GF-D8 (cell line): ENCODE measurements at places on chromosomes 5 and 9.

DNA sequence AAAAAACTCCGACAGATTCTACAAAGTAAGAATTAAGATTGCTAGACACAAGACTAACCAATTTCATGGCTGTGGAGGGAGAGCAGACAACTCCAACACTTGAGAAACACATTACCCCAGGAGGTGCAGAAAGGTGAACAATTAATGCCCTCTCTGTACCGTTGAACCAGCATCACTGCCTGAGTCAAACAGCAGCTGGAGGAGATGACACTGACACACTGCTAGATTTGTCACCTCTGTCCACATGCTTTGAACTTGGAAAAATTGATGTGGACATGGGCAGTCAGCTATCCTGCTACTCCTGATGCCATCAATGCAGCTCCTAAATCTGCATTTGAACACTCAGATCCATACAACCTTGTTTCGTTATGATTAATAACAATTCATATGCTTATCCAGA is 51.7 kb downstream of the GPBP1 start:
- DNase-seq: no peak

DNA sequence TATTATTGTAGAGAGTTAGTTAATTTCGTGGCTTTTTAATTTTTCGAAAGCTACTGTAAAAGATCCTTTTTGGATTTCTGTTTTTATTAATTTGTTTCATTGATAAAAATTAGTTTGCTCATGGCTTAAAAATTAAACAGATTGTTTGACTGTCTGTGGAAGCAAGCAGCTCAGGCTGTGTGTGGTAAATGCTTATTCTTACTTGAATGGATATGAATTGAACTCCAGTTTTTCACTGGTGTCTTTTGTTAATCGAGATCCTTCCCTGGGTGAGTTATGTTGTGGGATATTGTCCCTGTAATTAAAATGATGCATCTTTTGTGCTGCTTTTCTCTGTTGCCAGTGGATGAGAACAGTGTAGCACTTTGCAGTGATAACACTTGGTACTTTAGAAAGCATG is 75.3 kb downstream of the PIK3R1 start:
- DNase-seq: no peak

- DNase-seq: no peak
These were observed 29.0 kb upstream of the MVB12B start for GRCh38 chr9:126297661-126298060.

GRCh38 chr9:123696476-123696875 is 233.4 kb downstream of the DENND1A start:
- no peak for DNase-seq

GRCh38 chr9:133461975-133462374 is 2.2 kb downstream of the CACFD1 start:
- no peak for DNase-seq

GRCh38 chr9:85610074-85610860 is 131.5 kb downstream of the AGTPBP1 start:
- no peak for DNase-seq

- DNase-seq: no peak
These were observed 139.6 kb downstream of the SPATA31D1 start for GRCh38 chr9:82128011-82128696.

GRCh38 chr9:76459694-76460635 is 983 bp downstream of the GCNT1 start:
- peak; percentile 28 for DNase-seq

GRCh38 chr5:62922191-62922590 is 343.6 kb downstream of the LRRC70 start:
- no peak for DNase-seq

GRCh38 chr9:77680581-77680980 is 32.5 kb upstream of the GNA14 start:
- no peak for DNase-seq

- no peak for DNase-seq
These were observed 90.5 kb upstream of the TTC23L start for GRCh38 chr5:34748431-34748830.
